ENCODE measurements at places on chromosomes 4 and X. TPM values are rescaled to one million over a fixed set of nuclear protein-coding genes. Genes with fewer than 3 reads are reported as not detected.

TIMP1 gene
- total RNA-seq, result 388 TPM

UBE2K gene
- 16.5 TPM for total RNA-seq

STIM2 gene
- 7.6 TPM for total RNA-seq

ASMT gene
- not detected for total RNA-seq

NLGN3 gene
- total RNA-seq, result 1.2 TPM

TEX13B gene
- total RNA-seq, result not detected

GABRB1 gene
- 0.45 TPM for total RNA-seq

GLOD5 gene
- not detected for total RNA-seq

ABCE1 gene
- total RNA-seq, result 125 TPM

TIGD4 gene
- under 0.01 TPM for total RNA-seq

VEGFD gene
- under 0.01 TPM for total RNA-seq

IL3RA gene
- not detected for total RNA-seq

GPR119 gene
- total RNA-seq, result not detected

TCEAL7 gene
- 44.2 TPM for total RNA-seq

RHOH gene
- not detected for total RNA-seq

IL1RAPL1 gene
- 0.45 TPM for total RNA-seq

HSPA4L gene
- 3.6 TPM for total RNA-seq

RNF175 gene
- 1.3 TPM for total RNA-seq

SLC6A14 gene
- total RNA-seq, result not detected

GAGE12G gene
- not detected for total RNA-seq

LETM1 gene
- total RNA-seq, result 48.3 TPM

Measured in bronchus fibroblast of lung (primary cell).